ENCODE measurements at places on chromosomes 2 and 18. TPM values are rescaled to one million over a fixed set of nuclear protein-coding genes. Genes with fewer than 3 reads are reported as not detected.

Gene PIAS2
- 8.1 TPM for total RNA-seq

Gene GLI2
- 18.5 TPM for total RNA-seq

Gene IL18R1
- 0.87 TPM for total RNA-seq

Gene RBKS
- 7.0 TPM for total RNA-seq

Gene LYPD6
- total RNA-seq, result not detected

Gene UGT1A4
- not detected for total RNA-seq

Gene TTN
- 0.03 TPM for total RNA-seq

Gene PRPF40A
- total RNA-seq, result 93.4 TPM
